Left hindlimb (tissue), 1 donor: ENCODE measurements at places on chromosomes 6 and 20.

GRCh38 chr6:70520575-70520974 lies 46.2 kb upstream of the SDHAF4 start:
- DNase-seq = no peak

DNA sequence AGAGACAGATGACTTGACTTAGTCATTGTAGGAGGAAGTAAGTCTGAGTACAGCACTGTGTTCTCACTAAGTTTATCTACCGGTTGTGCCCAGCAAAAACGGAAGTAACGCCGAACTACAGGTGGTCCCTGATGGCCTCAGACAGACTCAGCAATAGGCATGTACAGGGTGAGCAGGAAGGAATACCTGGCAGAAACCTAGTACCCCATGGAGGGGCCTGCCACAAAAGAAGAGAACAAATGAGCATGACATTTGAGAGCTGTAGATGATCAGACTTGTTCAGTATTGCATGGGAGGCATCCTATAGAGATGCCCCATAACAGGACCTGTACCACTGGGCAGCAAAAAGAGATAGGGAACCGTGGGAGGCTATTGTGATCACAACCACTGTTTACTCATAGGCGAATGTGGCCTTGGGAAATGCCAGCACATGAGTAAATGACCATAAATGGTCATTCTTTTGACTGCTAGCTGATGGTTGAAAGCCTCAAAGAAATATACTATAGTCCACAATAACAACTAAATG lies 106.4 kb upstream of the TAB2 start:
- no peak for DNase-seq

DNA sequence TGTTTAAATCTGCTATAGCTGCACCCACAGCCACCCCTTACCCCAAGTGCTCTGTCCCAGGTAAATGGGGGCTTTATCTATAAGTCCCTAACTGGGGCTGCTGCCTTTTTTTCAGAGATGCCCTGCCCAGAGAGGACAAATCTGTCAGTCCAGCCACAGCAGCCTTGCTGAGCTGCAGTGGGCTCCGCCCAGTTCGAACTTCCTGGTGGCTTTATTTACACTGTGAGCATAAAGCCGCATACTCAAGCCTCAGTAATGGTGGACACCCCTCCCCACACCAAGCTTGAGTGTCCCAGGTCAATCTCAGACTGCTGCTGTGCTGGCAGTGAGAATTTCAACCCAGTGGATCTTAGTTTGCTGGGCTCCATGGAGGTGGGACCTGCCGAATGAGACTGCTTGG lies 505.2 kb downstream of the CBLN4 start:
- no peak for DNase-seq

DNA sequence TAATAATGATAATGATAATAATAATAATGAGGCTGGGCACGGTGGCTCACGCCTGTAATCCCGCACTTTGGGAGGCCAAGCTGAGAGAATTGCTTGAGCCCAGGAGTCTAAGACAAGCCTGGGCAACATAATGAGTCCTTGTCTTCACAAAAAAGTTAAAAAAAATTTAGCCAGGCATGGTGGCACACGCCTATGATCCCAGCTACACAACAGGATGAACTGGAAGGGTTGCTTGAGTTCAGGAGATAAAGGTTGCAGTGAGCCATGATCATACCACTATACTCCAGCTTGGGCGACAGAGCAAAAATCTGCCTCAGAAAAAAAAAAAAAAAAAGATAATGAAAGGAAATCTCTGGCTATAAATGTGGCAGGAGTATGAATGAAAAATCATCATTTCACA lies 213.4 kb downstream of the HIVEP2 start:
- no peak for DNase-seq

DNA sequence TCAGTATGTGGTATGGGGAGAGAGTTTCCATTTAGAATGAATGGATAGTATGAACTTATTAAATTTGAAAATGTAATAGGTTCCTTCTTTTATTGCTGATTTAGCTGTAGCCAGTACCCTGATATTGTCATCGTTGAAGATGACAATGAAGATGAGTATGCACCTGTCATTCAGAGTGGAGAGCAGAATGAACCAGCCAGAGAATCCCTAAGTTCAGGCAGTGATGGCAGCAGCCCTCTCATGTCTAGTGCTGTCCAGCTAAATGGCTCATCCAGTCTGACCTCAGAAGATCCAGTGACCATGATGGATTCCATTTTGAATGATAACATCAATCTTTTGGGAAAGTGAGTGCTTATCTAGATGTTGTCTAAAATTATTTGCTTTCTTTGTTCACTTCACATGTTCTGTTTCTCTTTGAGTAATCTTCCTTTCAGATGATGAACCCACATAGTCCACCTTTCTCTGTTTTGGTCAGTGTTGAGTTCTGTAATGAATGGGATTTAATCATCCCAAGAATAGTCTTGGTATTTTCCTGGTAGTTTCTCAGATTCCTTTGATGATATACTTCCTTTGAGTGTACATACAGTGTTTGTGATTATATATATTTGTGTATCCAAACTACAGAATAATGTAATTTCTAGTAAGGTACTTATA lies 23.3 kb downstream of the HSF2 start:
- no peak for DNase-seq

GRCh38 chr6:56235245-56235644 lies 12.1 kb downstream of the COL21A1 start:
- DNase-seq = no peak

DNA sequence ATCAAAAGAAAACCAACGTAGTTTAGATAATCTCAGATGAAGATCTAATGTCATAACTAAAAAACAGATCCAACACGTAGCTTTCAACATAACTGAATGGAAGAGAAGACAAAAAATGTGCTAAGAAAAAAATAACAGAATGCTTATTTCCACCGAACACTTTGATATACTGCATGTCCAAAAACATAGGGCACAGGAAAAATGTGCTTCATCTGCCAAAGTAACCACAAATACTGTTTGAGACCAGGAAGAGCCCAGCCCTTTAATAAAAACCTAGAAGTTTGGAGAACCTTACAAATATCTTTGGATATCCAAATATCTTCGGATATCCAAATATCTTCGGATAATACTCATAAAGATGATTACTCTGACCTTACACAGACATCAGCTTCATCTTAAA lies 19.8 kb downstream of the LAMA4 start:
- DNase-seq = no peak

- no peak for DNase-seq
These were observed 3.7 kb downstream of the SGK1 start for GRCh38 chr6:134314006-134314821.

- DNase-seq = no peak
These were observed 206.4 kb downstream of the DTNBP1 start for GRCh38 chr6:15456422-15456821.

DNA sequence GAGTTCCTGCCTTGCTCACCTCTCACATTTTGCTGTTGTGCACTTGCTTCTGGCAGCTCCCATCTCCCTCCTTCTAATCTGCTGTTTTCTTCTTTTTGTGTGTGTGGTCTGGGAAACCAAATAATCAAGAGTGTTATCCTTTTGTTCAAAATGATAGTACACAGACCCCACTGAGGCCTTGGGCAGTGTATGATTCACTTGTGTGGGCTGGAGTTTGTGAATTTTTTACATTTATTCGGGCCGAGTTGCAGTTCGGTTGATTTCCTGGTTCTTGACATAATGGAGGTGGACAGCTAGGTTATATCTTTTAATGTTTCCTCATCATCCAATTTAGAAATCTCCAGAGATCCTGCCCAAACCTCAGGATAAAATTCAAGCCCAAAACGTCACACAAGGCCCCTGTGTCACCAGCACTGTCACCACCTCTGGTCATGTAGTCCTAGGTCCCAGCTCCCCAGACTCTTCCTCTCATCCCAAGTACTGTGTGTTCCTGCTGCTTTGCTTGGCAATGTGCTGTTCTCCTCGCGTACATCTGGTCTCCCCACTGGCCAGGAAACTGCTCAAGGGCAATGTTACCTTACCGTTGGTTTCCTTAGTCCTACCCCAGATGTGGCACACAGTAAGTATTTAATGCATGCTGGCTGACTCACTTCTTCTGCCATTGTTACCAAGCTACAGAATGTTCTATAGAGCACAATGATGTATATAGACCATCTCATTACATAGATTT lies 55.7 kb upstream of the PHACTR2 start:
- DNase-seq = no peak

GRCh38 chr6:165663377-165663735 lies 315 bp upstream of the PDE10A start:
- peak; percentile 79 for DNase-seq

- DNase-seq = no peak
These were observed 16.0 kb downstream of the PDE10A start for GRCh38 chr6:165647041-165647440.

GRCh38 chr6:1993042-1993441 lies 252.4 kb downstream of the GMDS start:
- DNase-seq = no peak

- DNase-seq = no peak
These were observed 254.4 kb upstream of the JAG1 start for GRCh38 chr20:10927936-10928840.

- DNase-seq = no peak
These were observed 284.4 kb upstream of the RNF24 start for GRCh38 chr20:4299773-4300172.

- DNase-seq = no peak
These were observed 15.9 kb upstream of the CPNE1 start for GRCh38 chr20:35680452-35681183.

DNA sequence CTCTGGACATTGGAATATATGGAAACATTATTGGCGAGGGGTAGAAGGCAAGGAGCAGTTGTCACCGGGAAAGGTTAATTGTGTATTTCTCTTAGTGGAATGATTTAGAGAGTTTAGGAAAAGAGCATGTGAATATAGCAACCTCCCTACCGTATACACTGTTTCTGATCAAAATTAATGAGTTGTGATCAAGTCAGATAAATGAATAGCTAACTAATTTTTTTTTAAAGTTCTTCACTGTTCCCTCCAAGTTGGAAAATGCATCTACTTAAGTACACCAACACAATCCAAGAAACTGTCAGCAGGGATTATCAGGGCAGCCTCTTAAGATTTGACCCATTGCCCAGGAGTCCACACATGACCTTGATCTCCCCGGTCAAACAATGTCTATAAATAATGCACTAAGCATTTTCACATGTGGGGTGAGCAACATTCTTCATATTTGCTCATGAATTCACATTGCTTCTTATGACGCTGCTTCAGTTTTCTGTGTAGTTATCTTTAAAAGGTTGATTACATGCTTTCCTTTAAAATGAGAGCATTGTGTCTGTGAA lies 680.8 kb upstream of the NRSN1 start:
- DNase-seq = peak; percentile 43

DNA sequence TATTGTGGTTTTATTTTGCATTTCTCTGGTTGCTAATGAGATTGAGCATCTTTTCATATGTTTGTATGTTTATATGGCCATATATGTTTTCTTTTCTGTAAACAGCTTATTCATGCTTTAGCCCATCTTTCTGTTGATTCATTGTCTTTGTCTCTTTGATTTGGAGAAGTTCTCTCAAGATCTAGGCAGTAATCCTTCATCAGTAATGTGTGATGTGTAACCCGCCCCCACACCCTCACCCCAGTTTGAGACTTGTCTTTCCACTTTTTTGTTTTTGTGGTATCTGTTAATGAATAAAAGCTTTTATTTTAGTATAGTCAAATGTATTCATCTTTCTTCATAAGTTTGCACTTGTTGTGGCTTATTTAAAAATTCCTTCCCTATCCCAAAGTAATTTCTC lies 26.0 kb downstream of the ZC3H12D start:
- no peak for DNase-seq

GRCh38 chr6:89530982-89531381 lies 98.0 kb downstream of the ANKRD6 start:
- no peak for DNase-seq

DNA sequence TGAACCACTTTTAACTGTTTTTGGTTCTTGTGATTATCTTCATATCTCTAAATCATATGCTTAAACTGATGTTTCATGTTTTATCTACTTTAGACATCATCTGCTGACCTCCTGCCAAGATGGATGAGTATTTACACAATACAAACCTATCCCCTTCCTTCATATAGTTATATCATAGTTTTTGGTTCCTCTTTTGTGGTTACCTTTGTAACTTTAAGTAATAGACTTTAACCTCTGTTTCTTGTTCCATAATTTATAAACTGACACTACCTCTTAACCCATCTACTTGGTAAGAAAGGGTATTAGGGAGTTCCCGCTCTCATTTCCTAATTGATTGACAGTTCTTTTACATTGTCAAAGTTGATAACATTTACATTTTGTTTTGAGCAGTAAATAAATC lies 11.9 kb downstream of the PCMT1 start:
- DNase-seq = no peak

- DNase-seq = no peak
These were observed 30.4 kb upstream of the RNF24 start for GRCh38 chr20:4045741-4046140.

DNA sequence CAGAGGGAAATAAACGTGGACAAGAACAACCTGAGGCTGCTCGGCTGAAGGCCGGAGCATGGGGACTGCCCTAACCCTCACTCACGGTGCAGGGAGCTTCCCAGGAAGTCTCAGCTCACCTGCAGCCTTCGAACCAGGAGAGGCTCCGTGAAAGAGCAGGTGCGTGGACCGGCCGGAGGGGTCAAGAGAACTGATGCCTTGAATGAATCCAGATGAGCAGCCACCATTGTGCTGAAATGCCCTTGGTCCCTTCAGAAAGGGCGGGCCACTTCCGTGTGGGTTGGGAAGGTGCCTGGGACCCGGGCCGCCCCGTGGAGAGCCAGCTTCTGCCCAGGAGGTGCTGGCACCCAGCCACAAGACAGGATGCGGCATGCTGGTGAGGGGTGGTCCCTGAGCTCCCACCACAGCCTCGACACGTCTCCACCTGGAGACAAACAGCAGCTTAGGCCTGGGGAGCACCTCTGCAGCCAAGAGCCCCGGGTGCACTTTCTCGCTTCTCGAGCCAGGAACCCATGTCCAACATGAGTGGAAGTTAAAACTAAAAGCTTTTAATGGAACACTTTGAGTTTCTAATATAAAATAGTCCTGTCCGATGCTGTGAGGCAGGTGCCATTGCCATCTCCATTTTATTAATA lies 83.5 kb downstream of the TTLL2 start:
- no peak for DNase-seq

- no peak for DNase-seq
These were observed 181.4 kb downstream of the GMPR start for GRCh38 chr6:16419636-16420336.

DNA sequence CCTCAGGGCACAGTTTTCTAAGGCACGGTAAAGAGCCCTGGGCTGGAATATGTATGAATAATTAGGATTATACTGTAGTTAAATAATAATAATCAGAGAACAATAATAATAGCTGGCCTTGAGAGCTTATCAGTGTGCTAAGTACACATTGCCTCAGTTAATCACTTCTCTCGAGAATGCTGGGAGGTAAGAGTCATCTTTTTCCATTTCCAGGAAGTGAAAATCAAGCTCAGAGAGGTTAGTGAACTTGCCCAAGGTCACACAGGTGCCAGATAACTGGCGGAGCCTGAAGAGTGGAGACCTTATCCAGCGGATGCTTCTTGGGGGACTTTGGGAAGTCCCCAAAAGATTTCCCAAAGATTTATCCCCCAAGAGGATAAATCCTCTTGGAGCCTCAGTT lies 19.4 kb upstream of the CBFA2T2 start:
- DNase-seq = no peak
